Right lung (tissue), 10 donors: ENCODE measurements at places on chromosomes 13 and 19.

GRCh38 chr19:30037835-30038234 is 95.8 kb downstream of the URI1 start:
- no peak for DNase-seq

DNA sequence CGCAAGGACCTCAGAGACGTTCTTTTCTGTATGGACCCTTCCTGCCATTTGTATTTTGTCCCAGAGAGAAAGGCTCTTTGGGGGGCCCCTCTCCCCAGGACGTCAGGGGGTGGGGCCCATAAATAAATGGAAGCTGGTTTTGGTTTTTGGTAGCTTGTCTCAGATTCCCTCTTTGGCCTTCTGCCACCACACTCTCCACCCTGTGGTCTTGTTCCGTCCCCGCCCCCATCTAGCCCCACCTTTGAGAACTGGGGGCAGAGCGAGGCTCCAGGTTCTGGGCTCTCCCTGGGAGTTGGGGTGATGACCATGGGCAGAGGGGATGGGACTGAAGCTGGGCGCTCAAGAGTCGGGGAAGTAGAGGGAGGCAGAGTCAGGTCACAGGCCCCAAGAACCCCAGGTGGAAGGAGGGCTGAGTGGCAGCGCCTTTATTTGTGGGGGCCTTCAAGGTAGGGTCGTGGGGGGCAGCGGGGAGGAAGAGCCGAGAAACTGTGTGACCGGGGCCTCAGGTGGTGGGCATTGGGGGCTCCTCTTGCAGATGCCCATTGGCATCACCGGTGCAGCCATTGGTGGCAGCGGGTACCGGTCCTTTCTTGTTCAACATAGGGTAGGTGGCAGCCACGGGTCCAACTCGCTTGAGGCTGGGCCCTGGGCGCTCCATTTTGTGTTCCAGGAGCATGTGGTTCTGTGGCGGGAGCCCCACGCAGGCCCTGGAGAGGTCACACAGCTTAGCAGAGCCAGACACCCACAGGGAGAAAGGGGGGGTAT is 3.3 kb downstream of the ISYNA1 start:
- DNase-seq, result no peak

GRCh38 chr13:20395061-20395916 is 130.4 kb downstream of the CRYL1 start:
- no peak for DNase-seq

DNA sequence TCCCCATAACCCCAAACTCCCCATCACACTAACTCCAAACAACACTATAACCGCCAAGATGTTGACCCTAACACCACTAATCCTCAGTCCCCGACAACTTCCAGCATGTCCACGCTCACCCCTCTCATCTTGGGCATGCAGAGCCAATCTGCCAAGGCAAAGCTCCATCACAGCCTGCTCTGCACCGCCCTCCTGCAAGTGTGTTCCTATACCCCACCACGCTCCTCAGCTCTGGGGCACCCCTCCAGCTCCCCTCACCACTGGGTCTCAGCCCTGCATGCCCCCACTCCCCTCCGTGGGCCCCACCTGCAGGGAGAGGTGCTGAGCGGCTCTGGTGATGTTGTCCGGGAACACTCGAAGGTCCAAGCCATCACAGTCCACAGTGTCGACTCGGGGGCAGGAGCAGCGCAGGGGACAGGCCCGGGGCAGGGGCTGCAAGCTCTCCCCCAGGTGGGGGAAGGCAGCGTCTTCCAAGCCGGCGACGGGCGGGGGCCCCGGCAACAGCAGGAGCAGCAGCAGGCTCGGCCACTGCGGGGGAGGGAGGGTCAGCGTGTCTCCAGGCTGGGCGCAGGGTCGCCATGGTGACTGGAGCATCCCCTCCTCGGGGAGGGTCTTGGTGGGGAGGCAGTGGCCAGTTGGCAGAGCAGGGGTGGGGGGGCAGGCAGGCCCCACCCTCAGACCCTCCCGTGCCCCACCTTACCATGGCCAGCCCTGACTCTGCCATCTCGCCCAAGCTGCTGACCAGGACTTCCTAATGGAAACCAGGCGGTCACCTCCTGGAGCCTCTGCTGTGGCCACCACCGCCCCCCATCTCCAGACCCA is 527 bp downstream of the PODNL1 start:
- no peak for DNase-seq

DNA sequence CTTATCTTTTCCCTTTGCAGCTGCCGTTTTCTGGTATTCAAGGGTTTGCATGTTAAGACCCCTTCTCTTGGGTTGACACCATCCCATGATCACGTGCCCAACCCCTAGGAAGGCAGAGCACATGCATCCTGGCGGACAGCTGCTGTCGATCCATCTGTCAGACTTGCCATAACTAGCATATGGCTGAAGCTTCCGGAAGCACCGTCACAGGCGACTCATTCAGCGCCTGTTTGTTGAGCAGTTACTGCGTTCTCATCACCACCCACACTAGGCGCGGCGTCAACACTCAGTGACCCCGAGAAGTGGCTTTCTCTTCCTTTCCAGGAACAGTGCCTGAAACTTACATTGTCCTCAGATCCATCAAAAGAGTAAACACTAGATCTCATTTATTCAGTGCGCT is 93.6 kb downstream of the SOX1 start:
- no peak for DNase-seq

- DNase-seq, result no peak
These were observed 12.0 kb downstream of the IGFL3 start for GRCh38 chr19:46112527-46112926.

DNA sequence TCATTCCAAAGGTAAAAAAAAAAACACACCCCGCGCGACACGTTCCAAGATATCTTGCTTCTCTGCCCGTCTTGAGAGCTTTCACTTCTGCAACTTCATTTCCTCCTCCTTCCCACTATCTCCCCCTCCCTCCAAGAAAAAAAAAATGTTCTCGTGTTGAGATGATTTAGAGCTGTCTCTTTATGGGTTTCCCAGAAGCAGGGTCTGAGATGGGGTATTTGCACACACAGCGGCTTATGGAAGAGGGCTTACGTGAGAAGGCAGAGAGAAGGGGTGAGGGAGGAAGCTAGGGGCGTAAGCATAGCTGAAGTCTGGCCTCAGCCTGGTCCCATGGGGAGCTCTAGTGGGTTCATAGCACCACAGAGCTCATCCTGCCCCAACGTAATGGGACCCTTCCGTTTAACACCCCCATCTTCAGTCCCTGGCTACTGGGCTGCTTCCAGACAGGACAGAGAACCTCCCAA is 31.3 kb upstream of the USE1 start:
- no peak for DNase-seq

DNA sequence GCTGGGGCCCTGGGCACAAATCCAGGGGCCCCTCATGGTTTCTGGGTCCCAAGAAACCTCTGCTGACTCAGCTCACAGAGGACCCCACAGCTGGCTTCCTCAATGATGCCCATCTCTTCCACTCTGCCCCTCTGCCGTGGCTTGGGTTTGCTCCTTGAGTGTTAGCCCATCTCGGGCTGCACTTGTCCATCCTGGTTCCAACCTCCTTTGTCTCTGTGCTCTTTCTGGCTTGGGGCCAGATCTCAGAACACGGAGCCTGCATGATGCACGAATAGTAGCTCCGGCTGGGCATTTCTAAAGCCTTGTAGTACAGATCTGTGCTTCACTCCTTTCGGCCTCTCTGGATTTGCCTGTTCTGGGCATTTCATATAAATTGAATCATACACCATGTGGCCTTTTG is 53.8 kb downstream of the F2RL3 start:
- no peak for DNase-seq

- no peak for DNase-seq
These were observed 51.8 kb downstream of the TMED1 start for GRCh38 chr19:10784257-10784656.

- DNase-seq, result no peak
These were observed 31.5 kb upstream of the IRS2 start for GRCh38 chr13:109817591-109818535.

DNA sequence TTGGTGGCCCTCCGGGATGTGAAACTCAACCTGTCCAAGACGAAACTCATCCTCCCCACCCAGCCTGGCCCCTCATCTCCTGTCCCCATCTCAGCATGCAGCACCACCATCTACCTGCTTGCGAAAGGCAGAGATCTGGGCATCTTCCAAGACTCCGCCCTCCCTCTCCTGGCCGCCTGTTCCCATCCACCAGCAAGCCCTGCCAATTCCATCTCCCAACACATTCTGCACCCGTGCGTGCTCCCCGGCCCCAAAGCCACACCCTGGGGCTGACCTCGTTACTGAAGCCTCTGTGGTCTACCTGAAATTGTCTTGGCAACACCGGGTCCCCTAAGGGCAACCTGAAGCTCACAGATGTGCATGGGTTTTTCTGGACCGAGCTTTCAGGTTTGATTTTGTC is 13.2 kb upstream of the CAMSAP3 start:
- DNase-seq, result no peak

DNA sequence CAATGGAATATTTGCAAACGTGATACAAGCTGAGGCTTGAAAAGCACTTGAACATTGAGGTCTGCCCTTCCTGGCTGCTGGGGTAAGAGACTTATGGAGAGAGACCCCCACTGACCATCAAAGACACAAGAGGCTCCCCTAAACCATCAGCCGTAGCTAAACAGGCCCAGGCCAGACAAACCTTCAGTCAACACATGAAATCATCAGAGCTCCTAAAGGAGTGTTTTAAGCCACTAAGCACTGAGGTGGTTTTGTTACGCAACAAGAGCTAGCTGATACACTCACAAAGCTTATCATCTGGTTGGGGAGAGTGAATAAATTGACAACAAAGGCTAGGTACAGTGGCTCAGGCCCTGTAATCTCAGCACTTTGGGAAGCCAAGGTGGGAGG is 110.4 kb downstream of the ZNF557 start:
- DNase-seq, result no peak

- DNase-seq, result no peak
These were observed 829.7 kb downstream of the PCDH17 start for GRCh38 chr13:58461217-58461616.

DNA sequence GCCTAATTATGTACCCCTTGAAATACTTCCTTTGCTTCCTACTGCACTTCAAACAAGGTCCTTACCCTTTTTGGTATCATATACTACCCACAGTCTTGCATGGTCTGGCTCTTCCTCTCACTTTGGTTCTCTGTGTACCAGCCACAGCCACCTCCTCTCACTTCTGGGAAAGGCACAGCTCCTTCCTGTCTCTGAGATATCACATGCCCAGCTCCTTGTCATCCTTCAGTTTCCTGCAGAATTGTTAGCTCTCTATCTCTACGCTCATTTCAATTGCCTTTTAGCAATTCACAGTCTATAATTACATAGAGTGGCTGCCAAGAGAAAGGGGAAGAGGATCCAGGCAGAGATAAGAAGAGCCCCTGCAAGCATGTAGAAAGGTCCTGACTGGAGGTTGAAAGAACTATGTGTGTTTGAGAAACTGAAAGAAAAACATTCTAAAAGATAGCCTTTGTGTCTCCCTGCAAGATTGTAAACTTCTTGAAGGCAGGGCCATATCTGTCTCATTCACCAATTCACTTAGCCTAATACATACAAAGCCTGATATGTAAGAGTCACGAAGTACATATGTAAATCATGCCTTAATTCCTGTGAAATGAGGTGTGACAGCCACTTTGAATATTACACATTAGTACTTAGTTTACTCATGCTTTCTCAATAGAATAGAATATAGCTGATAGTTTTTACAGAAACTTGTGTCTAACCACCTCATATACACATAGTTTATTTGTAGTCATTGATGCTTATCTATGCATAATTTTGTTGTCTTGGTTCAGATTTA is 933.1 kb downstream of the DIAPH3 start:
- no peak for DNase-seq

DNA sequence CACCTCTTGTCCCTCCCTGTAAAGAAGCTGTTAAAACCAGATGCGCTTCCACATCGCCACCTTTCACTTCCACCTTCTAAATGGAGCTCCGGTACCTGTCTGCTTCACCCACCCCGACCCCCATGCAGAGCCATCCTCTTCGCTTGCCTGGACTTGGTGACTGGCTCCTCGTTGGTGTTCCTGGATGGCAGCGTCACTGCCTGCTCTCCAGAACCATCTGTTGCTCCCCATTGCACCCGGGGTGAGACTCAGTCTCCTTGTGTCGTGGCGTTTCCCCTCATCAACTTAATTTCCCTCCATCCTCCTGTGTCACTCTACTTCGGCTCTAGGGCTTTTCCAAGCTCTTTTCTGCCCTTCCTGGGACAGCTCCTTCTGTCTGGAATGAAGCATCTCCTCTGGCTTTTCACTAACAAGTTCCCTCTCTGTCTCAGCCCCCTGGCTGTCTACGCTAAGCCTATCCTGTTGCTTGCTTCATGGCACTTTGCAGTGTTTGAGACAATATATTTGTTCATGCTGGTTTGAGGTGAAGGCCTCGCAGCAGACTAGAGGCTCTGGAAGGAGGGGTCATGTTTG is 10.3 kb downstream of the CEBPG start:
- DNase-seq, result no peak

DNA sequence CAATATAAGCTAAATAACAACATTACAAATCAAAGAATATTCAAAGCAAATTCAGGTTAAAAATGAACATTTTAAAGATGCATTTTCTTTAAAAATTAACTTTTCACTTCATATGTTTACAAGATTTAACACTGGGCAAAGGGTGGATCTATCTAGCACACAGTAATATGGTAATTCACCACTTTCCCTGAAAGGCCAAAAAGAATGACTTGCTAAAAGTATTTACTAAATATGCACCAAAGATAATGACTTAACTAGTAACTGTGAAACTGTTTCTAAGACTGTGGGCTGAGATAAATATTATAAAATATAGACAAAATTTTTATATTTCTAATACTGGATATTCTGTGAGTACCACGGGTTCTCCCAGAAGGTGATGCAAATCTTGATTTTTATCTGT is 4.5 kb upstream of the EEF1AKMT1 start:
- DNase-seq, result no peak

- peak; percentile 61 for DNase-seq
These were observed 8.8 kb upstream of the ZNF541 start for GRCh38 chr19:47581605-47582319.
